ENCODE measurements at places on chromosomes 1 and 21. TPM values are rescaled to one million over a fixed set of nuclear protein-coding genes. Genes with fewer than 3 reads are reported as not detected.

- no peak for DNase-seq
Measured at GRCh38 chr21:39144191-39144590, 39.1 kb downstream of the PSMG1 start.

- no peak for DNase-seq
Measured at GRCh38 chr1:160427625-160428024, 27.3 kb downstream of the VANGL2 start.

GRCh38 chr1:199404976-199405375 is 622.5 kb upstream of the NR5A2 start:
- DNase-seq = no peak

DNA sequence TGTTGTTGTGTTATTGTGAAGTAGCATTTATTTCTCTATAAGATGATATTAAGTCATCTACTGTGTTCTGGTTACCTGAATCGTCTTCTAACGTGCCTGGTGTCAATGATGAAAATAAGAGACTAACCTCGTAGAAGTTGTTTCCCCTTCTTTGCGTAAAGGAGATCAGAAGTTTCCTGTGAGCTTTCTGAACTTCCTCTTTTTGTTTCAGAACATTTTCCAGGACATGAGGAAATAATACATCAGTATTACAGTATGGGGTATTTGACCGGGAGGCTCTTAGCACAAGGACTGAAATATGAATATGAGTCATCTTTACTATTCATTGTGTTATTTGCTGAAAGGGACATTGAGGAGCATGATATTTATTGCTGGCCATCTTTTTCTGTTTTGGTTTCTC is 1.3 kb downstream of the ST6GALNAC3 start:
- no peak for DNase-seq

GRCh38 chr1:97920276-97920831 is 480 bp downstream of the DPYD start:
- DNase-seq = no peak

Gene LRRC71
- total RNA-seq = not detected
